NCI-H2227 treated with DMSO at 0.1 percent for 48 hours (cell line): ENCODE measurements at places on chromosomes 4 and X.
A peak's percentile ranks its signal among the peaks of the same experiment; 100 is the strongest.

GRCh38 chrX:100413229-100413628, 3.2 kb upstream of the PCDH19 start:
- peak; percentile 74 for DNase-seq

DNA sequence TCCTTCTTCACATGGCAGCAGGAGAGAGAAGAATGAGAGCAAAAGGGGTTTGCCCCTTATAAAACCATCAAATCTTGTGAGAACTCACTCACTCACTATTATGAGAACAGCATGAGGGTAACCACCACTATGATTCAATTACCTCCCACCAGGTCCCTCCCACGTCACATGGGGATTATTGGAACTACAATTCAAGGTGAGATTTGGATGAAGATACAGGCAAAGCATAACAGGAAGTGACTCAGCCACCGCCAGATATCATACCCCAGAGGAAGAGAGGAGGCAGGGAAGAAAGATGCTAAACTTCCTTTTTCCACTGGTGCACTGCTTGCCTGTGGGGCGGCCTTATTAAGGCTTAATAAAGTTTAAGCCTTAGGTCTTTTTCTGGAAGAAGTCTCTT, 766.1 kb downstream of the KCTD8 start:
- no peak for DNase-seq

DNA sequence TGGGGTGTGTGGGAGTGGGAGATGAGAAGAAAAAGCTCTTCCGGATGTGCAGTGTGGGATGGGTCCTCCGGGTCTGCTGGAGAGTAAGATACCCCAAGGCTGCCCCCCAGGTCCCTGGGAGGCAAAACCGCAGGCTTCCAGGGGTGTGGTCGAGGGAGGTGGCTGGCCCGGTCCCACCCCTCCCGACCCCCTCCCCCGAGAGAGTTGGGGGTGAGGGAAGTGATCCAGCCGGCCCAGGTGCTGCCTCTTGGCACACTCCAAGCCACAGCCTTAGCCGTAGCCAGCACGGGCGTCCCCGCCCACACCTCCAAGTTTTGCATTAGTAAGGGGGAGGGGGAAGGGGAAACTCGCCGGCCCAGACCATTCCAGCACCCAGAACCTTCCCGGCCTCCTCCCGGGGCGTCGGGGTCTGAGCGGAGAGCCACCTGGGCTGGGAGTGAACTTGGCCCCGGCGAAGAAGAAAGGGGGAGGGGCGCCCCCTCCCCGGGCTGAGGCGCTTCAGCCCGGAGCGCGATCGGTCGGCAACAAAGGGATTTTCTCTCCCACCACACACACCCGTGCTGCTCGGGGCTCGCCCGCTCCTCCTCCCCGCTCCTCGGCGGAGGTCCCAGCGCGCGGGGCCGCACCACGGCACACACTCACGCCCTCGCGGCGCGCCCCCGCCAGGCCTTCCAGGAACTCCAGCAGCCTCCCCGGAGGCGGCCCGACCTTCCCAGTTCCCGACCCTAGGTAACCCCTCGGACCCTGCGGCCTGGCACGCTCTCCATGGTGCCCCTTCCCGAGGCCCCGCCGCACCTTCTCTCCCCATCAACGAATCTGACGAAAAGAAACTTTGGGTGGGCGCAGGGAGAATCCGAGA, 14.4 kb downstream of the BCOR start:
- DNase-seq: no peak

- DNase-seq: no peak
Measured at GRCh38 chr4:110108422-110108821, 90.0 kb downstream of the ELOVL6 start.

DNA sequence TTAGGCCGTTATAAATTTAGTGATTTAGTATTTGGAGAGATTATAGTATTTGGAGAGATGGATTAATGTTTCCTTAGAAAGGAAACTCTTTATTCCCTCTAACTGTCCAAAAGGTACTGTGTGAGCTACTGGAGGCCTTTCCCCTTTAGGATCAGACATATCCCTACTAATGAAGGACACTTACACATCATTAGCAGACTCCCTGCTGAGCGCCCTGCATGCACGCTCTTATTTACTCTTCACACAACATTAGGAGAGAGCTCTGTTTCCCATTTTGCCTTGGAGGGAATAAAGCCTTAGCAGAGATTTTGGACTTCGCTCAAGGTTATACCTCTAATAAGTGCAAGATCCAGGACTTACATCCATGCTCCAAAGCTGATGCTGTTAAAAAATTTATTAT, 17.8 kb upstream of the STOX2 start:
- DNase-seq: no peak

DNA sequence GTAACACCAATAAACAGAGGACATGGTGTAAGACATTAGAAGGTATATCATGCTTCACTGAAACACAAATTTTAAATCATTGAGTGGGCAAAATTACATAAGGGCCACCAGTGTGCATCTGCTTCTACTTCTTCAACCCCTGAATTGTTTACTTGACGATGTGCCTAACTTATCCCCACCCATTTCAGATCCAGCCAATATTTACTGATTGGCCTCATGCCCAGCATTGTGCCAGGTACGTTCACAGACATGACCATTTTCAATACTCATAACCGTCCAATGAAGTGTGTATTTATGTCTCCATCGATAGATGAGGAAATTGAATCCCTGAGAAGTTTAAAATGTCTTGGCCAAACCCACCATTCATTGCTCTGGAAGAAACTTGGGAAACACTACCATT, 208.3 kb upstream of the MID1 start:
- DNase-seq: no peak

GRCh38 chrX:28205126-28205525, 223.9 kb upstream of the DCAF8L1 start:
- no peak for DNase-seq
